ENCODE measurements at places on chromosomes 6 and 20.
A peak's percentile ranks its signal among the peaks of the same experiment; 100 is the strongest.

GRCh38 chr6:4941782-4942672 is 61.8 kb downstream of the RPP40 start:
- no peak for DNase-seq

GRCh38 chr6:35453236-35453635 is 1.1 kb downstream of the FANCE start:
- no peak for DNase-seq

DNA sequence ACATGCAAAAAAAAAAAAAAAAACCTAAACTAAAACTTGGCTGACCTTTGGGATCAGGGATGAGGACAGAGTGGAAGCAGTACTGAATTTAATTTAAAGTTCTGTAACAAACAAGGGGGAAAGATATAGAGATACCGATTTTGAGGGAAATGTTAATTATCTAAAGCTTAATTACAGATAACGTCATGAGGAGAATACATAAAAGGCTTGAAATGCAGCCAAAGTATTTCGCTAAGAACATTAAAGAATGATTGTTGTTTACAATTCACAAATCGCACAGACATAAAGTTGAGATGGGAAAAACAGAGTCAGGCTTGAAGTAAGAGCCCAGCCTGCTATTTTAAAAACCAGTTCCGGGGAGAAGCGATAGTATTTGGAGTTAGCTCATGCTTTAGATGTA is 208.0 kb upstream of the SASH1 start:
- DNase-seq: no peak

DNA sequence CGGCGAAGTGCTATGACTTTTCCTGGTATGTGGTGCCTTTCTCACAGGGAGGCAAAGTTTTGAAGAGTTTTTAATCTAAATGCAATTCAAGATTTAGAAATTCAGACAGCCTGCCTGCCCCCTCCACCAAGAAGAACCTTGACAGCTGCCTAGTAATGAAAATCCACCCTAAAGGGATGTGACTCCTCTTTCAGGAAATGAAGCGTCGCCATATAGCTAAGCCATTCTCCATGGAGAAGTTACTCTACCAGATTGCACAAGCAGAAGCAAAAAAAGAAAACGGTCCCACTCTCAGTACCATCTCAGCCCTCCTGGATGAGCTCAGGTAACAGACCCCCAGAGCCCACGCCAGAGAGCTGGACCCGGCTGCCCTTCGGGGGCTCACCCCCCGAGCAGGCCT is 150.1 kb downstream of the DTNBP1 start:
- no peak for DNase-seq

DNA sequence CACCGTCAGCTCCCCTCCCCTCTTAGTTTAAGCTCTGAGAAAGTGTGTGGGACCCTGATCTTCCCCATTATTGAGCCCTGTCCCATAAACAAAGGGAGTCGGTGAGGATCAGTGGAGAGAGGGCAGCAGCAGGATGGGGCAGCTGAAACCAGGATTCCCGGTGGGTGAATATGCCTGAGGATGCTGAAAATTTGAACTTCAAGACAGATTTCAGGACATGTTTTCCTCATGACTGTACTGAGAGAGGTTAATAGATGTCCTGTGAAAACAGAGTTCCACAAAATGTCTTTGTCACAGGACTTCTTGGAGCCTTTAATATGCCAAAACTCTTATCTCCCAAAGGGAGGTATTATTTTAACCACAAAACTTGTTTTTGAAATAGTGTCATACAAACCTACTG is 53.5 kb upstream of the SLC22A16 start:
- DNase-seq: no peak

DNA sequence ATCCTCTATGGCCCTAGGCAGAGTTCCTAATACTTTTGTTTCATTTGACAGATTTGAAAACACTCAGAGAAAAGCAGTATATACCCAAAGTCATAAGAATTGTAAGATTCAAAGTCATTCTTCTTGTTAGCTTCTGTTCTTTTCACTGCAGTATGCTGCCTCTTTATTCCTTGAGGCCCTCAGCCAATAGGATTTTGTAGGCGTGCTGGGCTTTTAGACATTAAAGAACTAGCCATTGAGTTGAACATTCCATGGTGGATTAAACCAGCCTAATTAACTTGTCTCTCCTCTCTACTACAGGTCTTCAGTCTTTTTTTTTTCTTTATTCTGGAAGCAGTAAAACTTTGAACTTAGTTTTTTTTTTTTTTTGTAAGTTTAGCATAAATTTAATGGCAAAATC is 186.3 kb downstream of the PLCB4 start:
- no peak for DNase-seq

GRCh38 chr20:16692009-16692408 is 37.8 kb upstream of the SNRPB2 start:
- no peak for DNase-seq

- no peak for DNase-seq
These were observed 46.8 kb downstream of the CD24 start for GRCh38 chr6:106927531-106928398.

DNA sequence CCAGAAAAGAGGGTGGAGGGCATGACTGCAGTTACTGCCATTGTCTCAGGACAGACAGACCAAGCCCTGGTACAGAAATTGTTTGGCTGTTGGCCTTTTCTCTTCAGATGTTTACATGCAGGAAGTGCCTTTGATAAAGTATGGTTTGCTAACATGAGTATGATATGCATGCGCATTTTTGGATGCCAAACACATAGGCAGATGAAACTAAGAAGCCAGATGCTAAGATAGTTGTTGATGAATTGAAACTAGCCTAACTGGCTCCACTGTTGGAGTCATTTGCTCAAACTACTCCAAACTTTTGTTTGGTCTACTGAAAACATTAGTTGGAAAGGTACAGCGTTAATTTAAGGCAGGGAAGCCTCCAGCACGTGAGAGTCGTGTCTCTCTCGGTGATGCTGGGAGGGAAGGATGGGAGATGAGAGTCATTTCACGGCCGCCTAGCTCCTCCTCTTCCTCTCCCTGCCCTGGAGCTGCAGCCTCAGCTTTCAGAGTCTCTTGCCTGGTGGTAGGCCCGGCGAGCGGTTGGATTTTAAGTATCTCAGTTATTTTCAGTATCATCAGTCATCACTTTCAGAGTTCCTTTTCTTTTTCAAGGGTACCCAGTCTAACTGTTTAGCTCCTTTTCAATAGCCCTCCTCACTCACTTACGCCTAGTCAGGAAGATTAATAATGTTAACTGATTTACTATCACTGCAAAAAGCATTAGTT is 29.7 kb downstream of the RREB1 start:
- DNase-seq: peak; percentile 63

DNA sequence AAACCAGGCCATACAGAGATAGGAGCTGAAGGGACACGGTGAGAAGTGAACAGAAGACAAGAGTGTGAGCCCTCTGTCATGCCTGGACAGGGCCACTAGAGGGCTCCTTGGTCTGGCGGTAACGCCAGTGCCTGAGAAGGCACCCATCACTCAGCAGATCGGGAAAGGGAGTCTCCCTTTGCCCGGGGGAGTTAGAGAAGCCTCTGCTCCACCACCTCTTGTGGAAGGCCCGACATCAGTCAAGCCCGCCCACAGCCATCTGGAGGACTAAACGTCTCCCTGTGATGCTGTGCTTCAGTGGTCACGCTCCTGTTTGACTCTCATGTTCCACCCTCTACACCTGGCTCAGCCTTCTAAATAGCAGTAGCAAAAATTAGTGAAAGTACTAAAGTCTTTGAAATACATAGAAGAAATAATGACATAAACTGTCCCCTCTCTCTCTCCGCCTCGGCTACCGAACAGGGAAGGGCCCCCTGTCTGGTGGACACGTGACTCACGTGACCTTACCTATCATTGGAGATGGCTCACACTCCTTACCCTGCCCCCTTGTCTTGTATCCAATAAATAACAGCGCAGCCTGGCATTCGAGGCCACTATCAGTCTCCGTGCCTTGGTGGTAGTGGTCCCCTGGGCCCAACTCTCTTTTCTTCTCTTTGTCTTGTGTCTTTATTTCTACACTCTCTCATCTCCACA is 66.7 kb downstream of the RPP21 start:
- DNase-seq: peak; percentile 61

DNA sequence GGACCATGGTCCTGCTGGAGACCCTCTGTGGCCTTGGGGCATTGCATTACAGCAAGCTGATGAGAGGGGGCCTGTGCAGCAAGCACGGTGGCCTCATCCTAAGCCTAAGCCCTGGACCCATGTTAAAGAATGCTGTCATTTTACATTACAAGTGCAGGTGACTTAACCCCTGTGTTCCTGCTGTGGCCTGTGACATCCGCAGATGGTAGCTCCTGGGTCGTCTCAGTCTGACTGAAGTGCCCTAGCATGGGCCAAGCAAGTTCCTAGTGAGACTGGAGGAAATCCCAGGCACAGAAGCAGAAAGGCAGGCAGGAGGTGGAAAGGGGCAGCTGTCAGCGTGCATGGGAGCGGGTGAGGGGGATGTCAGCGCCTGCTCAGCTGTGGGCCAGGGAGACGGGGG is 252.4 kb downstream of the FNDC1 start:
- DNase-seq: no peak

DNA sequence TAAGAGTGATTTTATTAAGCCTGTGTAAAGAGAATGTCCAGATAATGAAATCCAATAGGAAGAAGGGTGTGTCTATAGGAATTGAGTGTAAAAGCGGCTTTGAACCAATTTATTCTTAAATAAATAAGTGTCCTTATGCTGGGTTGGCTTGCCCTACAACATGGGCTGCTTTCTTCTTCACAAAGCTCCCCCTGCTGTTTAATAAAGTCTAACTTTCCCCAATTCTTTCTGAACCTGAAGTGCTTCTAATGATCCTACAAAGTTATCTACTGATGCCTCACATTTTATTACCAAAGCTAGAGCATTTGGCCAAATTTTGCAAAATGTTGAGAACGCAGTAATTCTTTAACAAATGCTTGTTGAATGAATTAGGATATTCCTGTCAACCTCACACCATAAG is 36.3 kb upstream of the SIRT5 start:
- DNase-seq: no peak

DNA sequence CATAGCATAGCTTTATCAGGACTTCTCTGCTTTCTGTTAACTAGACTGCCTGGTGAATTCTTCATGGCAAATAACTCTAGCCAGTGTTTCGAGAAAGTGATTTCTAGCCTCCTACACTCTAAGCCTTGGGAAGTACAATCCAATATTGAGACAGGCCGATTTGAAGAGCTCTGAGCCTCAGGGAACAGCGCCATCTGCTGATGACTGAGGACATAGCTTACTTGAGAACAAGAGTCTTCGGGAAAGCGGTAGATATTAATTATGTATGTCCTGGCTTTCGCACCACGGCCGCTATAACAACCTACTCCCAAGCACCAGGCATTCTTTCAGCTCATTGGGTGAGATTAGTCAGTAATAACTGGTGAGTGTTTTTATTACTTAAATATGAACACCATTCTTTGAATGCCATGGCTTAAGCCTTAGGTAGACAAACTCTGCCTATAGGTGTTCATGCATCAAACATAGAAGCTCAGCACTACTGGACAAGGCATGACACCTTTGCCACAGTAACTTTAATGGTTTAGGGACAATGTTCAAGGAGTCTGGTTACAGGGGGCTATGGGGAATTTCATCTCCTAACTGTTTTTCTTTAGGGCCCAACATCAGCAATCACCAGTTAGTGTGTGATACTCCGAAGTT is 518.6 kb downstream of the BMP2 start:
- no peak for DNase-seq

DNA sequence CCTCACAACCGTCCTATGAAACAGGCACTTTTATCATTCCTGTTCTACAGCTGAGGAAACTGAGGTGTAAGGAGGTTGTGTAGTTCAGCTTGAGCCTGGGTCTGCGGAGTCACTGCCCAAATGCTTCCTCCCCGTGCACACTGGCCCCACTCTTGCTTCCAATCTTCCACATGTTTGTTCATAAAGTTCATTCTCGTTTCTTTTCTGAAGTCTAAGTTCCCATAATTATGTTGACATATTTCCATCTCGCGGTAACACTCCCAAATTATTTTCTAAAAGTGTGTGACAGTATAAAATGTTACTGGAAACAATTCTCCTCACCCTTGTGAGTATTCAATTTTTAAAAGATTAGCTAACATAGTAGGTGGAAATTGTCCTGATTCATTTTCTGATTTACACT is 106.9 kb downstream of the SLC22A3 start:
- DNase-seq: no peak

GRCh38 chr6:168054765-168055560 is 24.0 kb downstream of the FRMD1 start:
- no peak for DNase-seq

DNA sequence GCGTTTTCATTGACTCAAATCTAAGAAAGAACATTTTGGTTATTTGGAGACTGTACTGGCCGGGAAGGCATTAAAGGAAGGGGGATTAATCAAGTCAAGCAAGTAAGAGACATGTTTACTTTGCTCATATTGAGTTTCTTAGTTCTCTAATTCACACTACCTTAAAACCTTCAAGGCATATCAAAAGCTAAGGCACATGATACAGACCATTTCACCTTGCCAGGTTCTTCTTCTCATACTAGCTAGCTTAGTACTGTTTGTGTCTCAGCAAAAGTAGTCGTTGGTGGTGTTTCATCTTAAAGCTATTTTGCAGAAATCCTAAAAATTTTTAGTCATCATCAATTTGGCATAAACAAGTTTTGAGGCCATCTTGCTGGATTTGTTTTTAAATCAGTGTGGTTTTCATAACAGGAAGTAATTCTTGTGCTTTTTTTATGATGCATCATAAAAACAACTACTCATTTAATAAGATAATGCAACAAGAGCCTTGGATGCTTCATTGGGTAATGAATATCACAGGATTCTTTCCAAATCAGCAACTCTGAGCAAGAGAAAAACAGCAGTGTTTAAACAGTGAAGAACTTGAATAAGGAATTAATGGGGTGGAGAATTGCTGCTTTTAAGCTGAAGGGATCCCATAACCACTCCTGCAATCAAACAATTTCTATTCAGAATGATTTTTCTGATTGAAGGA is 425.3 kb downstream of the EPM2A start:
- no peak for DNase-seq

DNA sequence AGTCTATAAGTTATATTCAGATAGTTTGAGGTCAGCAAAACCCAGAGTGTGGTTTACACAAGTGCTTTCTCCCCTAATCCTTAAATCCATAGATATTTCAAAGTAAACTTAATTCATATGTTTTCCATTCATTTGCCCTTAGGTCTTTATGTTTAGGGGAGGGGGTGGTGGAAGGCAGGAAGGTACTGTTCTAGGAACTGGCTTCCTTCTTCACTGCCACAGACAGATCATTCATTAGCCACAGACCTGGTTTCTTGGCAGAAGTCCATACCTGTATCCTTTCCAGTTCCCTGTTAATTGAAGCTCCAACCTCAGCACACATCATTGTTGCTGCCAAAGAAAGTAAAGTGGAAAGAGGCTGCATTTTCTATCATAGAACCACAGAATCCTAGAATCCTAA is 123.0 kb downstream of the AIG1 start:
- DNase-seq: no peak

GRCh38 chr20:40016392-40016791 is 672.6 kb downstream of the MAFB start:
- DNase-seq: no peak

- no peak for DNase-seq
These were observed 82.2 kb downstream of the BACH2 start for GRCh38 chr6:90214461-90214860.

- no peak for DNase-seq
These were observed 35.3 kb downstream of the TMEM181 start for GRCh38 chr6:158595223-158595622.
